ENCODE measurements at places on chromosomes 11 and 22.
A peak's percentile ranks its signal among the peaks of the same experiment; 100 is the strongest.

DNA sequence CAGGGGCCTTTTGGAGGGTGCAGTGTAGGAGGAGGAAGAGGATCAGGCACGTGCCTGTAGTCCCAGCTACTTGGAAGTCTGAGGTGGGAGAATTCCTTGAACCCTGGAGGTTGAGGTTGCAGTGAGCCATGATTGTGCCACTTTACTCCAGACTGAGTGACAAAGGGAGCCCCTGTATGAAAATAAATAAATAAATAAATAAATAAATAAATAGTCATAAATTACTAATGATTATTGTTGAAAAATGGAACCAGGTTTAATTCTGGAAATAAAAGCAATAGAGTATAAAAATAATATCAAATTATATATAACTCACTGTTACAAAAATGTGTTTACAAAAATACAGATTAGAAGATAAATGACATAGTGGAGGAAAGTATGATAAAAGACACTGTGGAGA, 37.9 kb downstream of the GRIA4 start:
- no peak for DNase-seq

- no peak for DNase-seq
Observed at GRCh38 chr11:111604392-111605009, 2.3 kb downstream of the SIK2 start.

DNA sequence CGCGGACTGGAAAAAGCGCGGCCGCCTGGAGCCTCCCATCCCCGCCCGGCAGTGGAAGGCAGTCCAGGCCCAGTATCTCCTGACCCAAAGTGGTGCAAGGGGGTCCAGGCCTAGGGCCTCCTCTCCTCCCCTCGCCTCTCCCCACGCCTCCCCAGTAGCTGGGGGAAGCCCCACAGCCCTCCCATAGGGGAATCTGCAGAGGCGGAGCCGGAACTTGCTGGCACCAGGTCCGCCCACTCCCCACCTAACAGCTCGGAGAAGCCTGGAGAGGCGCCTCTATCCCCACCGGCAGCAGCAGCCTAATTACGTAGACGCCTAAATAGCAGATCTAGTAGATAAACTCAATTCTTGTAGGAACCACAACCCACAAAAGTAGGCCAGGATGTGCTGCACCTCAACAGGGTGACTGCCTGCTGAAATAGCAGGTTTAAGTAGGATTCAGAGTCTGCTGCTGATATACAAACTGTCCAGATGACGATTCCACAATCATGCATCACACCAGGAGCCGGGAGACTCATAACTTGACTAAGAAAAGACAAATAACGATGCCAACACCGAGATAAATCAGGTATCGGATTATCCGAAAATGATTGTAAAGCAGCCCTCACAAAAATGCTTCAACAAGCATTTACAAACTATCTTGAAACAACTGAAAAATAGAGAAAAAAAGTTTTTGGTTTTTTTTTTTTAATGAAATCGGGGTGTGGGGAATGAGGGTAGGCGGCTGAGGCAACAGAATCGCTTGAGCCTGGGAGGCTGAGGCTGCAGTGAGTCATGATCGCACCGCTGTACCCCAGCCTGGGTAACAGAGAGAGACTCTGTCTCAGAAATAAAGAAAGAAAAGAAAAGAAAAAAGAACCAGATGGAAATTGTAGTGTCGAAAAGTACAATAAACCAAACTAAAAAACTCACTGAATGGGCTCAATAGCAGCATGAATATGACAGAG, 11.4 kb upstream of the BRD1 start:
- DNase-seq = peak; percentile 78

DNA sequence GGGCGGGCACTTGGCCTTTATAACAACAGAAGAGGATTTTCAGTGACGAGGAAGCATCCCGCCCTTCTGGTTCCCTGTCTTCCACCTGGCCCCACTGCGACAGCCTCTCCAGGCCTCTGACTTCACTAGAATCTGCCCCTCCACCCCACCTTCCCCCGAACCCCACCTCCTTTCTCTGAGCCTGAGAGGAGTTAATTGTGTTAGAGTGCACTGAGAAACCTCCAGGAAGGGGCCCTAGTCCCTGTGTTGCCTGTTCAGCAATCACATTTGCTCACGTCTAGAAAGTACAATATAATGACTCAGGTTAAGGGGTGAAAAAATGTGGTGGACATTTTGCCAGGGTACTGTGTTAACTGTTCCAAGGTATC, 38.8 kb downstream of the PTPRJ start:
- DNase-seq = no peak

GRCh38 chr11:46380340-46381047, 975 bp upstream of the MDK start:
- DNase-seq = peak; percentile 68

- no peak for DNase-seq
Observed at GRCh38 chr22:49366437-49366836, 461.2 kb downstream of the BRD1 start.

GRCh38 chr11:130581646-130582045, 133.2 kb downstream of the ADAMTS15 start:
- no peak for DNase-seq

DNA sequence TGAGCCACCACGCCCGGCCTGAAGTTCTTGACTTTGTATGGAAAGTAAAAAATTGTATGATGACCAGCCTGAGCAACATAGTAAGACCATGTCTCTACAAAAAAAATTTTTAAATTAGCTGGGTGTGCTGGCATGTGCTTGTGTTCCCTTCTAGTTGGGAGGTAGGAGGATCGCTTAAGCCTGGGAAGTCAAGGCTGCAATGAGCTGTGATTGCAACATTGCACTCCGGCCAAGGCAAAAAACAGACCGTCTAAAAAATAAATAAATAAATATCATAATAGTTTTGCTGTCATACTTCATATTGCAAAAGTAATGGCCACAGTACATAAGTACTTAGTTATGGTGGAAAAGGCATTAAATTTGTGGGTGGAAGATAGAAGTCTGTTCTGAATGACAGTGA, 3.4 kb downstream of the AGBL2 start:
- no peak for DNase-seq

GRCh38 chr11:109236188-109236587, 185.8 kb upstream of the C11orf87 start:
- DNase-seq = no peak

- no peak for DNase-seq
Observed at GRCh38 chr11:116507849-116508695, 264.7 kb downstream of the BUD13 start.

- DNase-seq = no peak
Observed at GRCh38 chr22:44424359-44424682, 73.7 kb downstream of the RTL6 start.

GRCh38 chr11:119685111-119685746, 43.8 kb downstream of the NECTIN1 start:
- DNase-seq = no peak

- no peak for DNase-seq
Observed at GRCh38 chr11:126857860-126858808, 142.4 kb downstream of the KIRREL3 start.

GRCh38 chr11:65014726-65015227, 817 bp downstream of the ARL2 start:
- DNase-seq = no peak

DNA sequence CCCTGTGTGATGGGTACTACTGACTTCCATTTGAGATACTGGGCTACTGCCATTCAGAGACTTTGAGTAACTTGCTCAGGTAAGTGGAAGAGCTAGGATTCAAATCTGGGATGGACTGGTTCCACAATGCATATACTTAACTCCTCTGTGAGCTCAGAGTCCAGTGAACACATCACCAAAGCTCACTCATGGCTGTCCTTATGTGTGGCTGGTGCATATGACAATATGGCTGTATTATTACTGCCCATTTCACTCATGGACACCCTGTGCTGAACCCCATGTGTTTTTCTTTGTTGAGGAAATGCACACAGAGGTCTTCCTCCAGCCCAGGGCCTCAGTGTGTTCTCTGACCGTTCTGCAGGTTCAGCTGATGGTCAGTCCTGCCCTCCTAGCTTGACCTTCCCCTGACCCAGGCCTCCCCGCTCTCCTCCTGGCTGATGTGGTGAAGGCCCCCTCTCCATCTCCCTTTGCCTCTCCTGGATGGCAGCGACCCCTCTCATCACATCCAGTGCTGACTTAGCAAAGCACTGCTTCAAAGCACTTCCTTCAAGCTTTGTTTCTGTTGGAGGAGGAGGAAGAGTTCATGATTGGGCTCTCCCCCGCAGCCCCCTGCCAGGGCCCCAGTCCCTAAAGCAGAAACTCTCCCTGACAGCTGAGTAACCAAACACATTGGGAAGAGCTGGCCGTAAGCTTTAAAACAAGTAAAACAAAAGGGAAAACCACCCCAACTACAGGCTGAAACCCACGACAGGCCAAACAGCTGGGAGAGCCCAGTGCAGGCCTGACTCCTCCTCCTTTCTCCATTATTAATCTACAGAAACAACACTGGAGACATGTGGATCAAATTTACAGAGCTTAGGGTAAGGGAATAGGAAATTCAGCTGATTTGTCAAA, 101.2 kb downstream of the NAT10 start:
- no peak for DNase-seq

DNA sequence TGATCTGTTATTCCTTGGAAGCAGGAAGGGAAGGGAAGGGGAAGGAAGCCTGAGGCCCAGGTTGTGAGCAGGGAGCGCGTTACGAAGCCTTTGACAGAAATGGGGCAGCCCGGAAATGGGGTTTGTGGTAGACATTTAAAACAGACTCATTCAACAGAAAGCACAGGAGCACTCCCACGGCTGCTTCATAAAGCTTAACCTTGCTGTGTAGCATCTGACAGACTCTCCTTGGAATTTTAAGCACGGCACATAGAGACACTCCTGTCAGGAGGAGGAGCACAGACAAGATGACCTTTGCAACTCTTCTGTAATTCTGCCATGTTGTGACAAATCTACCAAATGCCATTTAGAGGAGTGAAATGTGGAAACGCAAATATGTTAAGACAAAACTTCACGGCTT, 131.6 kb downstream of the FBXO7 start:
- no peak for DNase-seq

- no peak for DNase-seq
Observed at GRCh38 chr22:46801331-46801811, 38.9 kb downstream of the TBC1D22A start.

DNA sequence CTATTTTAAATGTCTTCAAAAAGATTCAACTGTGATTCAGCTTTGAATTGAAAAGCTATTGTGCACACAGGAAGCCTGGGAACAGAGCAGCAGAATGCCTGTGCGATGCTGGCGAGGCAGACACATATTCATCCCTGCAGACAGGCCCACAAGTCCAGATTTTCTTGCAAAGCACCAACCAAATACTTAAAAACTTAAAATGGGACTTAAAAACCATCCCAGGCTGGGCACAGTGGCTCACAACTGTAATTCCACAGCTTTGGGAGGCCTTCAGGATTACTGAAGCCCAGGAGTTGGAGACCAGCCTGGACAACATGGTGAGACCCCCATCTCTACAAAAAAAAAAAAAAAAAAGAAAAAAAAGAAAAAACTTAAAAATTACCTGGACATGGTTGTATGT, 122.6 kb upstream of the SERPIND1 start:
- DNase-seq = no peak

GRCh38 chr11:115251126-115251525, 253.1 kb downstream of the CADM1 start:
- DNase-seq = no peak

- no peak for DNase-seq
Observed at GRCh38 chr22:45997777-45998637, 21.0 kb upstream of the WNT7B start.

All from stimulated activated CD4-positive, alpha-beta T cell treated with anti-CD3 and anti-CD28 coated beads, Interleukin-4, amount 100 ng/mL, for 1 hour (primary cell).